ENCODE measurements at places on chromosomes 12 and 14.

- DNase-seq, result no peak
Observed at GRCh38 chr14:89393222-89393745, 23.7 kb downstream of the FOXN3 start.

DNA sequence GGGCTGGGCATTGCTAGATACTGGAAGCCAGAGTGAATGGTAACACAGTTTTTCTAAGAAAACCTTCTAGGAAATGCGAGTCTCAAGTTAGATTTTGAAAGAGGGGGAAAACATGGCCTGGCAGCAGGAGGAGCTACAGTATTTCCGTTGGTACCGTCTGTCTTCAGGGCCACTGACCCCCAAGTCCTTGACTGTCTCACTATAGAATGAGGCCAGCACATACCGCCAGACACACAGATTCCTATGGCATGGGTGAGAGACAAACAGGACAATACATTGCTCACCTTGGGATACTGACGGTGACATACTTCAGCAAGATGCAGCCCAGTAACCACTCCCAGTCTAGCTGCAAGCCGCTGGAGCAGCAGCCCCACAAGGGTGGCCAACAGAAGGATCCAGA, 21.7 kb downstream of the SLC11A2 start:
- DNase-seq, result no peak

DNA sequence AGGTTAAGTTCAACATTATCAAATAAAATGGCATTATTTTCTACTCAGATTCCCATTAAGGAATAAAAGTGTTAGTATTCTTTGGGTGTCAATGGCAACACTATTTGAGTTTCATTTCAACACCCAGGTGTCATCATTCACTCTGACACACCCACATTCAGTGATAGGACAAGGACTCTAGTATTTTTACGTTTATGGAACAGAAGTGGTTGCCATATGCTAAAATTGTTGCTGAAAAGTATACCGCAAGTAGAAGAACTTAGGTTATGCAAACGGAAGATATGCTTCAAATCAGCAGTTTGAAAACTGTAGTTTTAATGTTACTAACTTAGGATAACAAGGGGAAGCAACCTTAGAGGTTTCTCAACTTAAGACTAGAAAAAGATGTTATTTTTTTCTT, 20.0 kb upstream of the SGPP1 start:
- no peak for DNase-seq

DNA sequence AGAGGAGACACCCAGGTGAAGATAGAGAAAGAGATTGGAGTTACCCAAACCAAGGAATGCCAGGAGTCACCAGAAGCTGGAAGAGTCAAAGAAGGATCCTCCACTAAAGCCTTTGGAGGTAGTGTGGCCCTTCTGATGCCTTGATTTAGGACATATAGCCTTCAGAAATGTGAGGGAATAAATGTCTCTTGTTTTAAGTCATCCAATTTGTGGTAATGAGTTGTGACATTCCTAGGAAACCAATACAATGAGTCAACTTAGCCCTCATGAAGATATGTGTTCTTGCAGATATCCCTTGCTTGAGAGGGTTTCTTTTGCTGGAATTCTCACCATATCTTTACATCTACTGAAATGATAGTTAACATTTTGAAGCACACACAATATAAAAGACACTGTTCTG, 58.8 kb downstream of the CCER1 start:
- DNase-seq, result peak; percentile 26

DNA sequence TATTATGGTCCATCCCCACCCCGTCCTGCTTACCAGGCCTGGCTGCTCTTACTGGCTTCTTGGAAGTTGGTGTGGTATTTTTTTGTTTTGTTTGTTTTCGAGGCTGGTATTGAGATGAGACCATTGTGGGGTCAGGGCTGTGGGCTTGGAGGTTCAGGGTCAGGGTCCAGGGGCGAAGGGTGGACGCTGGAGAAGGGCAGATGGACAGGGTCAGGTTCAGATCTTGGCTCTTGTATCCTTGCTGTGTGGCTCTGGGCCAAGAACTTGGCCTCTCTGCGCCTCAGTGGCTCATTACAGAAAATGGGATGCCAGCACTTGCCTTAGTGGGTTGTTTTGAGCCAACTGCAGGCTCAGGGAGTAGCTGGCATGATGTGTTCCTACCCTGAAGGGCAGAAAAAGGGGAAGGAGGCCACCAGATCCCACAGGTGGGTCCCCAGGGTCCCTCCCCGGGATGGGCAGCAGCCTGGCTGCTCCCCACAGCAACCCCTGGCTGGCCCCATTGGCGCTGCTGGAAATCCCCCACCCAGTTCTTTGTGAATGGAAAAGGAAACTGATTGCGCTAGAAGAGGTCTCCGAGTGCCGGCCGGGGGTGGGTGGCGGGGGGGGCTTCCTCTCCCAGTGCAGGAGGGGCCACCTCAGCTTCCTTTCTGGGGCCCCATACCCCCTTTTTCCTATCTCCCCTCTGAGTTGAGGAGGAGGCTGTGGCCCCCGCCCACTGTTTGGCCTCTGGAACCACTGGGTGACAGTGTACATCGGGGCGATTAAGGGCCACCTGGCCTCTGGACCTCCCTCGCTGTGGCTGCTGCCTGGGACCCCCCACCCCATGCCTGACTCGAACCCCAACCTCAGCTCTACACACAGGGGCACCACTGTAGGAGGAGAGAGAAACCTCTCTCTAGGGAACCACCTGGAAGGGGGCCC, 25.0 kb downstream of the SH2B3 start:
- no peak for DNase-seq

DNA sequence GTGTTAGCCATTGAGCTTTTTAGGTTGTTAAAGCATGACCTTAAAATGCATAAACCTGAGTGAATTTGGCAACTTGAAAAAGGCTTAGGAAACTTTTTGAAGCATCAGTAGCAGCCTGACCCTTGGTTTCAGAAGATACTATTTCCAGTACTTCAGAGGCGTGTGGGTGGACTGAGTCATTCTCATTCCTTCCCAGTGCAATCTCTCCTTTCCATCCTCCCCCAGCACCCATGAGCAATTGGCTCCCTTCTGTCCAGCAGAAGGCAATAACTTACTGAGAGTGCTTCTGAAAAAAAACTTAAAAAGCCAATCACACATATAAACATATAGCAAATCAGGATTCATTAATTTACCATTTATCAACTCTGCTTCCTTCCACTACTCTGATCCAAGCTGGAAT, 299.3 kb upstream of the STXBP6 start:
- DNase-seq, result peak; percentile 12

- no peak for DNase-seq
Observed at GRCh38 chr12:92047393-92047826, 98.2 kb downstream of the BTG1 start.

GRCh38 chr14:63752449-63753169, 24.7 kb upstream of the SGPP1 start:
- DNase-seq, result peak; percentile 49

GRCh38 chr14:96583569-96584041, 81.4 kb downstream of the PAPOLA start:
- DNase-seq, result no peak

Data from urothelium cell line (cell line).